Camera-type eye (tissue), 1 donor: ENCODE measurements at places on chromosomes 3 and 15. TPM values are rescaled to one million over a fixed set of nuclear protein-coding genes. Genes with fewer than 3 reads are reported as not detected.

Gene ZCWPW2
- 2.6 TPM for total RNA-seq

Gene NME9
- total RNA-seq: 2.6 TPM

Gene SPSB4
- 13.7 TPM for total RNA-seq

Gene PLAAT1
- total RNA-seq: 4.5 TPM
